DMS153 (cell line): ENCODE measurements at places on chromosomes 12 and 14.

GRCh38 chr12:53752621-53753020, 842 bp upstream of the CISTR start:
- no peak for DNase-seq

DNA sequence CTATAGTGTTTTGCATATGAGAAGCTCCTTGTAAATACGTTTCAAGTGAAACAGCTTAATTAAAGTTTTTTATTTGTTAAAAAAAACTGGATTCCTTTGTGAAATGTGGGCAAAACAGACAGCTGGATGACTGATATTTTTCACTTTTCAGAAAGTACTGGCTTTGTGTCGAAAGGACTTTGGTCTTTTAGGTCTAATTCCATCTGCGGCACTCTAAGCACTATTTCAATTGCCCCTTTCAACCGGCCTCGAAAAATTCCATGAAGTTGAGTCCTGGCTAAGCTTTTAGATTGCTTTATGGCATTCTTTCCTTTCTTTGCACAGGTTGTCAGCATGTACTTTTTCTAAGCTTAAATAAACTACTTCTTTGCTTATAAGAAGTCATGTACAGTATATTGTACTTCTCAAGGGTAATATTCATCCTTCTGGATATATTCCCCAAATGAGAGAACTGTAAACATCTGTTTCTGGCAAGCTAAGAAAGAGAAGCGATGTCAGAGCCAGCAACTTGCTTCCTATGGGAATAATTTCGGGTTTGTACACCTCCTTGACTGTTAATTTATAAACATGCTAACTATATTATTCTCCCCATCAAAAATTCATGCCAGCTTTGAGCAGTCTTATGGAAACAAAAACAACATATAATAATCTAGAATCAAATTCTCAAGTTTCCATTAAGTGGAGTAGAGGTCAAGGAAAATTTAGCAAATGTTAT, 611.3 kb downstream of the ETNK1 start:
- DNase-seq: no peak

DNA sequence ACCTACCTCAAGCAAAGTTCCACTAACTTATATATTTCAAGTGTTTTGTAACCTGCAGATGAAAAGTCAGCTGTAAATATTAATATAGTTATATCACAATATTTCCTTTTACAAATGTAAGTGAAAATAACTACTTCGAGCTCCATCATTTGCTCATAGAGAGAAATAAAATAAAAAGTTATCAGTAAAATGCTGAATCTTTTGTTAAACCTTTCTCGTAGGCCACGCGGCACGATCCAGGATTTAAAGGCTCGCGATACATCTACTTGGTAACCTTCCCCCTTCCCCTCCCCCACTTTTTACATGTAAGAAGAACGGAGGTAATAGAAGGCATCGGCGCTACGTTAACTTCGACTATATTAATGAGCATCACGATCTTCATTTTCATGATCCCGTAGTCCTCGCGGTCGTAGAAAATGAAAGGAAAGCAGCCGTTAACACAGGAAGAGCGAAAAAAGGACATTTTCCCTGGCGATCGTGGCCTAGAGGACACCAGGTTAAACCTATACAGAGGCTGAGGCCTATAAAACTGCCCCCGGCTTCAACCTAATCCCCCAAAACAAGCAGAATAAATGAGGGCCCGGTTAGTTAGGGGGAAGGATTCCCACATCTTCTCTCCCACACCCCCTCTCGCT, 508 bp downstream of the HNRNPC start:
- no peak for DNase-seq

- DNase-seq: no peak
These were observed 110.9 kb downstream of the KSR2 start for GRCh38 chr12:117857632-117858612.

DNA sequence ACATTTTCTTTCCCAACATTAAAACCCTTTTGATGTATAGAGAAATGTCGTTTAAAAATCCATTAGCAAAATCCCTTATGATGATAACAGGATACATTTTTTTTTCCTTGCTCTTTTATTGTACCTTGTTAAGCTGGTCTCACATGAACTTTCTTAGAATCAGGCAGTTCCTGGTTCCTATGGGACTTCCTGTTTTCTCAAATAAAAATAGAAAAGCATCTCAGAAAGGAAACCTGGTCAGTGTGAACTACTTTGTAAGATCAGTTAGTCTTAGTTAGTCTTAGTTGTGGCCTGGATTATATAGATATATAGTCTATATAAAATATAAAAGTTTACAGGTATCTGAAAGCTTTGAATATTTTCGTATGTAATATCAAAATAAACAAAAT, 40.3 kb downstream of the LEMD3 start:
- no peak for DNase-seq

DNA sequence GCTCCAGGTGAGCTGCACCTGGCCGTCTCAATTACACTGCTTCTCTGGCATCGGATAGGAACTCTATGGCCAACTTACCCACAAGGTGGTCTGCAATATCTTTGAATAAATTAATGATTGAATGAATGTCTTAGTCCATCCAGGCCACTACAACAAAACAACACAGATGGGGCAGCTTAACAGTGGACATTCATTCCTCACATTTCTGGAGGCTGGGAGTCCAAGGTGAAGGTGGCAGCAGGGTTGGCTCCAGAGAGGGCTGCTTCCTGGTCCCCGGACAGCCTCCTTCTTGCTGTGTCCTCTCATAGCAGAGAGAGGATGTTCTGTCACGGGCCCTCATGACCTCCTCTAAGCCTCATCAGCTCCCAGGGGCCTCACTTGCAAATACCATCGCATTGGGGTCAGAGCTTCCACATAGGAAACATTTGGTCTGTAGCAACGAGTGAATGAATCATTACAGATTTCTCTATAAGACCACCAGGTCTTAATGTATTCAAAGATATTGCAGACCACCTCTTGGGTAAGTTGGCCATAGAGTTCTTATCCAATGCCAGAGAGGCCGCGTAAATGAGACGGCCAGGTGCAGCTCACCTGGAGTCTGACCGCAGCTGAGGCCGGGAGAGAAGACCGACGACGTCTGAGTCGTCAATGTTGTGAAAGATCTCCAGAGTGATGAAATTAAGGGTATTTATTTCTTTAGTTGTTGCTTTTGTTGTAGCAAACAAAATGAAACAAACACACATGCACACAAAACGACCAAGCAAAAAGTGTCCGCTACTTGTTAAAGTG, 182.7 kb upstream of the C14orf180 start:
- DNase-seq: no peak

DNA sequence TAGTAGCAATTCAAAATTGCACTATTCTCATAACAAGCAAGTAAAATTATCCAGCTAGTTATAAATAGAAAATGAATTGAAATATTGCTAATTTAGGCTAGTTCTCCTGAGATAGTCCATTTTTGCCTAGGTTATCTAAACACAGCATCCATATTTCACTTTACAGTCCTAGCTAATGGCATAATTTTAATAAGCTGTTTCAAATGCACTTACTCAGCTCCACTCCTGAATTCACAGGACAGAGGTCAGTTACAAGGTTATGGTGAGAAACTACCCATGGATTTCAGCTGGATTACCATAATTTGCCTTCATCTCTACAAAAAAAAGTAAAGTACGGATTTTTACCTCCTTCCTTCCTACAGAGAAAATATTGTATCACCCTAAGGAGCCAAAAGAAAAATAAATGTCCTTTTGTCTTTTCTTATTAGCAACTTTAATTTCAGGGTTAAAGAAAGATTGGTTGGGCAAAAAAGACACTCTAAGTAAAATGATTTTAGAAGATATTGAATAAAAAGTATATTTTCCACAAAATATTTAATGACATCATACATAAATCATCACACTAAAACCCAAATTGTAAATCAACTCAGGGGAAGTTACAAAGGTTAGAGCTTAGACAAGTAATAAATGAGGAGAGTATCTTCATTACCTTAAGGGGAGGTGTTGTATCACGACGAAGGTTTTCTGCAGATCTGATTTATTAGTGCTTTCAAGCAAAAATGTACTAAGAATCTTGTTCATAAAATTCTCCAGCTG, 377.4 kb downstream of the C12orf50 start:
- no peak for DNase-seq

GRCh38 chr14:62098357-62098756, 336.1 kb downstream of the SNAPC1 start:
- DNase-seq: no peak
